T1000 (cell line): ENCODE measurements at places on chromosomes 3 and 15.

GRCh38 chr3:158671821-158672214 is 630 bp downstream of the LXN start:
- no peak for DNase-seq

DNA sequence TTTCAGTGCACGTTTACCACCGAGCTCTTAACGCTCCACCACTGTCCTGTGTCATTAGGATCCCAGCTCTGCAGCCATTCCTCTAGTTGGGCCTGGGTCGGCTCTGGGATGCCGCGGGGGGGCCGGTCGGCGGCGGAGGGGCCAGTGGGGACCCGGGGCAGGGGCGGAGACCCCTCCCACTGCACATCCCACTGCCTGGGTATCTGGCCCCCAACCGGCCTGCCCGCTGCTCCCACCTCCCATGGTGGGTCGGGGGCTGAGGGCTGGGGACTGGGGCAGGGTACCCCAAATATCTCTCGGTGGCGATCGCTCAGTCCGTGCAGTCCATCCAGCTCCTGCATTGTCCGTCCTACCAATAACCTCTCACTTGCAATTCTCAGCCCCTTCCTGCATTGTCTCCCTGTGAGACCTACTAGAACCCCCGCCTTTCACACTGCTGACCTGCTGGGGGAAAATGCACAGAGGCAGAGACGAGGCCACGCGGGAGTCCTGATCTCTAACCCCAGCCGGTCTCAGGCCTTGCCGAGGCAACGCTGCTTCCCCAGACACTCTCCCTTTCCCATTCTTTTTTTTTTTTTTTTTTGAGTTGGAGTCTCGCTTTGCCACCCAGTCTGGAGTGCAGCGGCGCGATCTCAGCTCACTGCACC is 24.0 kb upstream of the MUC20 start:
- no peak for DNase-seq

DNA sequence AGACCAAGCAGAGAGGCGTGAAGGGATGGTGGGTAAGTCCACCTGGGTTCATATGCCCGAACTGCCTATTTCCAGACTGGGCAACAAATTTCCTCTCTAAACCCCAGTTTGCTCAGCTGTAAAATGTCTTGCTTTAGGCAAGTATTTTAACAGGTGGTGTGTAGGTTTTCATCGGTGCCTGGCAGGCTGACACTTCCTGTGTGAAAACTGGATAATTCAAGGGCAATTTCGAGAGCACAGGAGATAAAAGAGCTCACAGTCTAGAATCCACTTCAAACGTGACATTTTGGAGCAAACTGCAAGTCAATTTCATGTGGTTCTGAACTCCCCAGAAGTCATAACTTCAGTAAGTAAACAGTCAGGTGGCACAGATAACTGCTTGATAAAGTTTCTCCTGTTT is 112.2 kb downstream of the OXNAD1 start:
- DNase-seq, result no peak

DNA sequence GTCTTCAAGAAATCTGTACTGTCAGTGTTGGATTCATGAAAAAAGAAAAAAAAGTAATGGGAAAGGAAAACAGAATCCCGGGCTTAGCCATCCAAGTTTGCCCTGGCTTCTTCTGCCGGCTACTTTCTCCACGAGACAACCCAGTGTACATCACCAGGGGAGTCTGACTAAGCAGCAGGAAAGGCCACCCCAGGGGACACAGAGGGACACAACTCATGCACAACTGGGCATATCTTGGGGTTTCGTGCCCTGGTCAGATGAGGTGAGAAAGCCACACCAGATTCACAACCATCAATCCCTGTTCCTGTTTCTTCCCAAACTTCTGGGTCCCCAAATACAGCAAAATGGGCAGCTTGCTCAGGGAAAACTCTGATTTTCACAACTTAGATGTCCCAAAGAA is 33.2 kb downstream of the ADAMTS17 start:
- no peak for DNase-seq

DNA sequence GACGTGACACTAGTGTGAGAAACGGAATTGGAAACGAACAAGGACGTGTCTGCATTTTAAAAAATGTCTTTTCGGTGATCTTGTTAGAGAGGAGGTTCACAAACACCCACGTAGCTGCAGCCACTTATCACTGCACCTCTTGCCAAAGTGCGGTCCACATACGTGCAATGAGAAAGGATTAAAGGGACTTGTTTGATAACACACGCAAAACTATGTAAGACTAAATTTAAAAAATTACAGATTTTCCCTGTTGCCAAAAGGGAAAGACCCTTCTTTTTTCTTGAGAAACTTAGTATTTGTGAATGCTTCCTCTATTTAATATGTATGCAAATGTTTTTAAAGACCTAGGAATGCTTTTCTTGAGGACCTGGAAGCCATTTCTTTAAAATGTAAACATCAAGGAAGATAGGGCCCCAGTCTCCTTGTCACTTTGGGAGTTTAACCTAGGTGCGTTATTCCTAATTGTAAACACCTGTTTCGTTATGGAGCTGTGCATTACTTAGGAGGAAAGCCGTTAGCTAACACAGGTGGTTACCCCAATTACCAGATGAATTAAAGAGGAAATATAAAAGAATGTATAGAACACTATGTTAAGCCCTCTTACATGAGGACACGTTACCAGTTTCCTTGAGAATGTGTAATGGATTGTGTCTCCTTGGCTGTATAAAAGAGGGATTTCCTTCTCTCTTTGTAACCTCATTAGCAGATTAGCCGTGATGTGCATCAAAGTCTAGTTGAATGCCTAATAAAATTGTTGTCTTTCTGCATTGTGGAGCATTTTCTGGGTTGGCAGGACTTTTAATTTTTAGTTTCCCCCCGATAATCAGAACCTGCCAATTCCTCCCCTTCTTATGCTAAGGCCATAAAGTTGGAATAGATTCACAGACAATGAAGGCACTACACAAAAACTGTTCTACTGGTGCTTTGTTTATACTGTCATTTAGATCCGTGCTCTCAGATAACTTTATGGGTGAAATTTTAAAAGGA is 1.0 kb downstream of the LEKR1 start:
- no peak for DNase-seq

- no peak for DNase-seq
These were observed 180.1 kb downstream of the CNTN3 start for GRCh38 chr3:74434406-74434805.

GRCh38 chr3:183563536-183563874 is 8.0 kb upstream of the KLHL6 start:
- DNase-seq, result no peak

DNA sequence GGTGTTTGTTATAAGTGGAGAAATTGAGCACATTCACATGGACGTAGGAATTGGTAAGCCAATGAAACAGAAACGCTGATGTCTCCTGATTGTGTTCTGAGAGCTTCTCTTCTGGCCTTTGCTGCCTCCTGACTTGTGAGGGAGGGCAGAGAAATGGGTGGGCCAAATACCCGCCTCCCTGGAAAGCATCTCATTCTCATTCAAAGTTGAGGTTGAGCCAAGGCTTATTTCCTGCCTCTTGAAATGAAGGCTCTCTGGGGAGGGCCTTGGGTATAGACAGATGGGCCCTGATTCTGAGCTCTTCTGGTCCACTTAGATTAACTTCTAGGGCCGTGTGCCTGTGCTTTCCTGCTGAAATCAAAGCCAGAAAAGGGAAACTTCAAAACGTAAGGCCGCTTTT is 57.4 kb upstream of the MYZAP start:
- DNase-seq, result no peak

DNA sequence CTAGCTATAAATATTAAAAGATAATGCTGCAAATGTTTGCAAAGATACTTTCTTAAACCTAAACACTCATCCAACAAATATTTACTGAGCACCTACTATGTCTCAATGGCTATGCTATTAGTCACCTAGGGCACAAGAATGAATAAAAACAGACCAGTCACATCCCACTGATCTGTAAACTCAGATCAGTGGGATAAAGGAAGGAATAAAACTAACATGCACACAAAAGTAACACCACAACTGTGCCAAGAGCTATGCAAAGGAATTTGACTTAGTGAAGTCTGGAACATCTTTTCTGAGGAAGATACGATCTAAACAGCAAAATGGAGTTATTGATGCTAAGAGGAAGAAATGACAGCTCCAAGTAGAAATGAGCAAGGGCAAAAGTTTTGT is 56.6 kb downstream of the CBLB start:
- DNase-seq, result no peak

GRCh38 chr3:52328536-52329080 is 12.5 kb downstream of the DNAH1 start:
- no peak for DNase-seq

GRCh38 chr15:43808960-43809678 is 8.7 kb downstream of the HYPK start:
- no peak for DNase-seq
